ENCODE measurements at places on chromosomes 4 and X. TPM values are rescaled to one million over a fixed set of nuclear protein-coding genes. Genes with fewer than 3 reads are reported as not detected.
A peak's percentile ranks its signal among the peaks of the same experiment; 100 is the strongest.

The PAGE1 gene
- total RNA-seq = not detected

The CLIC2 gene
- 3.9 TPM for total RNA-seq

The AMBN gene
- not detected for total RNA-seq

The TKTL2 gene
- total RNA-seq = not detected

The PYURF gene
- 37.3 TPM for total RNA-seq

The CYLC1 gene
- not detected for total RNA-seq

DNA sequence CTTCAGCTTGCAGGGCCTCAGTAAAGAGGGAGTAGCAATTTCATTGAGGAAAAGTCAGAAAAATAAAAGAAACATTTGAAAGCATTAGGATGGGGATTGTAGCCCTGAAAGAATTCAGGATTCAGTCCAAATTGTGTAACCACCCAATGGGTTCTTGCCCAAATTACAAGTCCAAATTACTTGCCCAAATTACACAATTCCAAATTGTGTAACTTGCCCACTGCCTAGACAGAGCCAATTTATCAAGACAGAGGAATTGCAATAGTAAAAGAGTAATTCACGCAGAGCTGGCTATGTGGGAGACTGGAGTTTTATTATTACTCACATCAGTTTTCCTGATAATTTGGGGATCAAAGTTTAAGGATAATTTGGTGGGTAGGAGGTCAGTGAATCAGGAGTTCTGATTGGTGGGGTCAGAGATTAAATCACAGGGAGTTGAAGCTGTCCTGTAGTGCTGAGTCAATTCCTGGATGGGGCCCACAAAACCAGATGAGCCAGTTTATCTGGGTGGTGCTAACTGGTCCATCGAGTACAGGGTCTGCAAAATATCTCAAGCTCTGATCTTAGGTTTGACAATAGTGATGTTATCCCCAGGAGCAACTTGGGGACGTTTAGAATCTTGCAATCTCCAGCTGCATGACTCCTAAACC is 18.1 kb upstream of the PAGE5 start:
- no peak overlapping the region for H3K4me3 ChIP-seq
- DNase-seq = no peak
- H3K27ac ChIP-seq = no peak overlapping the region
- H3K27me3 ChIP-seq = no peaks in the 10 kb centered on the region
- no peaks in the 10 kb centered on the region for H3K36me3 ChIP-seq
- H3K4me1 ChIP-seq = no peaks in the 10 kb centered on the region

DNA sequence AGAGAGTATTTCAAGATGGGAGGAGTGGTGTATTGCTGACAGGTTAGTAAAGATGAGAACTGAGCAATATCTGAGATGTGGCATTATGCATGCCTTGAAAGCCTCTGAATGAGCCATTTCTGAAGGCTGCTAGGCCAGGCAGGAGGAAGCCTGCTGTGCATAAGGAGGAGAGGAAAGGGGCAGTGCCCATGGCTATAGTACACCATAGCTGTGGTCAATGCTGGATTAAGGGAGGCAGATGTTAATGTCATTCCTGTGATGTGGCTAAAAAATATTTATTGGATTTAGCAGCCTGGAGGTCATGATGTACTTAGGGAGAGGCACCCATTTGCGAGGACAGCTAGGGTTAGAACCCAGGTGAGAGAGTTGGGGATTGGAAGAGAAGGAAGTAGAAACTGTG is 130.0 kb upstream of the LNX1 start:
- H3K4me3 ChIP-seq = no peak overlapping the region
- no peak overlapping the region for H3K27ac ChIP-seq
- no peak for DNase-seq
- no peaks in the 10 kb centered on the region for H3K4me1 ChIP-seq
- H3K36me3 ChIP-seq = no peaks in the 10 kb centered on the region

DNA sequence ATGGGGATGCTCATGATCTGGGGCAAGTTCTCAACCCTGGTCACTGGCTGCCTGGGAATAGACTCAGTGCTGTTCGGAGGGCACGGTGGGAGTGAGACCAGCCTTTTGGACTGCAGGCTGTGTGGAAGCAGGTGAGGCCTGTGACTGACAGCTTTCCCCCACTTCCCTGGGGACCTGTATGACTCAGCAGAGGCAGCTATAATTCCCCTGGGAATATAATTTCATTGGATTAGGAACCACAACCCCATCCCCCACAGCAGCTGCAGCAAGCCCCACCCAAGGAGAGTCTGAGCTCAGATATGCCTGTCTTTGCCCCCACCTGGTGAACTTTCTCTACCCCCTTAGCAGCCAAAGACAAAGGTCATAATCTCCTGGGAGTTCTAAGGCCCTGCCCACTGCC is 408.6 kb downstream of the PPP3CA start:
- H3K4me3 ChIP-seq = no peak overlapping the region
- H3K4me1 ChIP-seq = no peaks in the 10 kb centered on the region
- H3K27me3 ChIP-seq = no peaks in the 10 kb centered on the region
- H3K27ac ChIP-seq = no peak overlapping the region
- H3K36me3 ChIP-seq = no peaks in the 10 kb centered on the region
- no peak for DNase-seq

DNA sequence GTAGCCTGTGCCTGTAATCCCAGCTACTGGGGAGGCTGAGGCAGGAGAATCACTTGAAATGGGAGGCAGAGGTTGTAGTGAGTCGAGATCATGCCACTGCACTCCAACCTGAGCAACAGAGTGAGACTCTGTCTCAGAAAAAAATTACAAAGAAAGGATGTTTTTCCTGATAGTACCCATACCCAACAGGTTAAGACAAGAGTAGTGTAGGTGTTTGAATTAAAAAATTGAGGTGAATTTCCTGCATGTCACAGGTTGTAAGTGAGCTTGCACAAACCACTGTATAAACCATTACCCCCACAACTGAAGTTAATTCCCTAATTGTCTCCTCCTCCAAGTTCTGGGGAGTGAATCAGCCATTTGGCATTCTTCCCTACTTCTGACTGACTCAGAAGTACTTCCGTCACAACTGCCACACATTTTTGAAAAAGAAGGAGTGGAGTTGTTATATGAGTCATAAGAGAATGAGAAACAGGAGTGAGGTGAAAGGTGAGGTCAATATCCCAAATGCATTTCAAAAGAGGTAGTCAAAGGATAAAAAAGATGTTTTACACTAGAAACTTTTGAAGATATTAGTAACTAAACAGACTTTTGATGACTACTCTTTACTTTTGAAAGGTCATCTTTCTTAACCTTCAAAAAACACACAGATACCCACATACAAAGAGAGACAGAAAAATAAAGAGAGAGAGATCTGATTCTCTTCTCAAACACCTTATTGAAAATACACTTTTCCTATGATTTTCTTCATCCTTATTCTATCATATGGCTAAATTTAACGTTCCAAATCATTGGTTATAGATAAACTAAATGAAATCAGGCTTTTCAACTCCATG is 134.5 kb downstream of the BTC start:
- no peak overlapping the region for H3K4me3 ChIP-seq
- H3K27me3 ChIP-seq = no peaks in the 10 kb centered on the region
- no peaks in the 10 kb centered on the region for H3K36me3 ChIP-seq
- no peak overlapping the region for H3K27ac ChIP-seq
- DNase-seq = no peak

DNA sequence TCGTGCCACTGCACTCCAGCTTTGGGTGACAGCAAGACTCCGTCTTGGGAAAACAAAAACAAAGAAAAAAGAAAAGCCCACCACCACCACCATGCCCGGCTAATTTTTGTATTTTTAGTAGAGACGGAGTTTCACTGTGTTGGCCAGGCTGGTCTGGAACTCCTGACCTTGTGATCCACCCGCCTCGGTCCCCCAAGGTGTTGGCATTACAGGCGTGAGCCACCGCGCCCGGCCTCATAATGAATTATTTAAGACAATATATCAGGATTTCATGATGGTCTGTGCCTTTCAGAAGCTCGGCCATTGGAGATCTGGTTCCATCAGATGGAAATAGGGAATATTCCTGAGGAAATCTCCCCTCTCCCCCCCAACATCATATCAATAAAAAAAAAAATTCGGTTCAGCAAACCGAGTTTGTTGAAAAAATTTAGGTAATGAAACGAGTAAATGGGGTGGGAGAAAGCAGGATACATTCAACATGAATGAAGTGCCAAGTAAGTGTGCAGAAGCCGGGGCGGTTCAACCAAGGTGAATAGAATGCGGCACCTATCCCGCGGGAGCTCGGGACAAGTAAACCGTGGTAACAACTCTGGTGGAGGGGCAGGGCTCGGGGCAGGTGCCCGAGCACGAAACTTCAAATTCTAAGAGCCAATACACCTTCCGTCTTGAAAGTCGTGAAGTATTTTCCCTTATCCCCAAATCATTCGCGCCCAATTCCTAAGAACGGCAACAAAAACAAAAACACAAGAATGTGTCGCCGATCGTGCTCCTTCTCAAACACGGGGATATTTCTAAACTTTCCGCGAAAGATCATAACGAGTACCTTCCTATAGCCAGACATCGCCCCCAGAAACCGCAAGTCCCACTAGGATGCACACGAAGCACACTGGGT is 773 bp upstream of the TXLNG start:
- peak overlapping the region; percentile 59 for H3K4me3 ChIP-seq
- peak overlapping the region; percentile 39 for H3K27ac ChIP-seq
- no peaks in the 10 kb centered on the region for H3K4me1 ChIP-seq
- DNase-seq = no peak
- no peaks in the 10 kb centered on the region for H3K27me3 ChIP-seq

GRCh38 chrX:9995855-9996339 is 28.7 kb downstream of the CLDN34 start:
- DNase-seq = peak; percentile 89
- no peak overlapping the region for H3K27ac ChIP-seq
- no peaks in the 10 kb centered on the region for H3K36me3 ChIP-seq

GRCh38 chr4:16884673-16885460 is 13.6 kb downstream of the LDB2 start:
- no peaks in the 10 kb centered on the region for H3K36me3 ChIP-seq
- no peak overlapping the region for H3K4me3 ChIP-seq
- H3K27ac ChIP-seq = no peak overlapping the region
- H3K4me1 ChIP-seq = no peaks in the 10 kb centered on the region
- H3K27me3 ChIP-seq = peaks cover 3% of the 10 kb centered on the region

DNA sequence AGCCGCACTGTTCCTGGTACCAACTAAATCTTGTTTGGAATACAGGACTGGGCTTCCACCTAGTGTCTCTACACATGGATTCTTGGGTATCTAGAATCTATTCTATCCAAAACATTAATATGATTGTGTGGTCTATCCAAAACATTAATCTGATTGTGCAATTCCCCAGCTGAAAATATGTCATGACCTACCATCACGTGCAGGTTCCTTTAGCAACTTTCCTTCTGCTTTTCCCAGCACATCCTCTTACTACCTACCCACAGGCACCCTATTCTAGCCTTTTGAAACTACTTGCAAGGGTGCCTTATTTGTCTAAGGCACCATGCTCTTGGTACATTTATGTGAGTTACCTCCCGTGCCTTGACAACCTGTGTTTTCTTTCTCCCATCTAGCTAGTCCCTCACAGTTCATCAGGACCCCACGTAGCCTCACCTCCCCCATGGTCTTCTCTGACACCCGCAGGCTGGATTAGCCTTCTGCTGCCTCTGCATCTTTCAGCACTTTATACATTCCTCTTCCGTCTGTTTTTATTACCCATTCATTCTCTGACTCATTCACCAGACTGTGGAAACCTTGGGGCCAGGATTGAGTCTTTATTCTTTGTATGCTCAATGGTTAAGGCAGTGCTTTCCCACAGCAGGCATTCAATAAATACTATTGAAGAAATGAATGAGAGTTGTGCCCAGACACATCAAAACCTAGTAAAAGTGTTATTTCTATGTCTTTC is 88.8 kb upstream of the FAM9B start:
- H3K4me1 ChIP-seq = no peaks in the 10 kb centered on the region
- H3K4me3 ChIP-seq = no peak overlapping the region
- no peaks in the 10 kb centered on the region for H3K36me3 ChIP-seq
- H3K27me3 ChIP-seq = no peaks in the 10 kb centered on the region
- no peak overlapping the region for H3K27ac ChIP-seq
- DNase-seq = no peak

DNA sequence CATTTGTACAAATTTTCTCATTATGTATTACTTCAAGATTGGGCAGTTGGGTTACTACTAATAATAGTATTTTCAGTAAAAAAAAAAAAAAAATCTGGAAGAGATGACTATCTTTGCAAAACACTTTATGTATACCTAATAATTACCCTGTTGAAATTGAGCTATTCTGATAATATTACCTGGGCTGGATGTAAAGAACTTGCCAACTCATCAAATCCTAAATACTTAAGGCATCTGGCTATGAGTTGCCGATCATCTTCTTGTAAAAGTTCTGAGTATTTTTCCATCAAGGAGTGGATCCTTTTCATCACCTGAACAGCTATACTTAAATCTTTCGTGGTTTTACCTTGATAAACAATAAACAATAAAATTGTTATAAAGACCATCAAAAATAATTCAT is 42.7 kb downstream of the DDX60 start:
- no peak overlapping the region for H3K27ac ChIP-seq
- H3K27me3 ChIP-seq = no peaks in the 10 kb centered on the region

DNA sequence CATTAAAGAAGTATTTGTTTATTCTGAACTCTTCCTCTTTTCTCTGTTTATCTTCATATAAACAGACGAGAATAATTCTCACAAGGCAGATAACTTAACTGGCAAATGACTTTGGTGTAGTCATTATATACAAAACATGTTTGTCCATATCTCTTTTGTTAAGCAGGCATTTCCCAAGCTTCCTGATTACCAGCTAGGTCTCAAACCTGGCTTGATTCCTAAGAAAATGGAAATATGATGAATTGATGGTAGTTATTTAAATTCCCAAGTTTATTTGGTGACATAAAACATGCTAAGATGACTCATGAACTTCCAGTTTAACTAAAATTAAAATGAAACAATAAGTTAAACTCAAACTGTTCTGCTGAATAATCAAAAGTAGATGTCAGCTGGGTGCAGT is 96.8 kb downstream of the ARSJ start:
- no peaks in the 10 kb centered on the region for H3K36me3 ChIP-seq
- no peak overlapping the region for H3K27ac ChIP-seq
- H3K27me3 ChIP-seq = no peaks in the 10 kb centered on the region
- DNase-seq = no peak

- no peaks in the 10 kb centered on the region for H3K36me3 ChIP-seq
- no peaks in the 10 kb centered on the region for H3K4me1 ChIP-seq
- no peak overlapping the region for H3K4me3 ChIP-seq
- no peaks in the 10 kb centered on the region for H3K27me3 ChIP-seq
These were observed 14.7 kb downstream of the ZCCHC13 start for GRCh38 chrX:74318672-74319071.

GRCh38 chrX:134654398-134655012 is 3.8 kb downstream of the PLAC1 start:
- no peaks in the 10 kb centered on the region for H3K36me3 ChIP-seq
- no peak overlapping the region for H3K27ac ChIP-seq
- H3K4me3 ChIP-seq = no peak overlapping the region
- no peaks in the 10 kb centered on the region for H3K27me3 ChIP-seq
- H3K4me1 ChIP-seq = no peaks in the 10 kb centered on the region
- DNase-seq = no peak

GRCh38 chr4:122606364-122607043 is 14.4 kb downstream of the IL21 start:
- no peaks in the 10 kb centered on the region for H3K27me3 ChIP-seq
- no peaks in the 10 kb centered on the region for H3K4me1 ChIP-seq
- H3K36me3 ChIP-seq = no peaks in the 10 kb centered on the region
- no peak for DNase-seq
- no peak overlapping the region for H3K27ac ChIP-seq
